ENCODE measurements at places on chromosomes 4 and X.

DNA sequence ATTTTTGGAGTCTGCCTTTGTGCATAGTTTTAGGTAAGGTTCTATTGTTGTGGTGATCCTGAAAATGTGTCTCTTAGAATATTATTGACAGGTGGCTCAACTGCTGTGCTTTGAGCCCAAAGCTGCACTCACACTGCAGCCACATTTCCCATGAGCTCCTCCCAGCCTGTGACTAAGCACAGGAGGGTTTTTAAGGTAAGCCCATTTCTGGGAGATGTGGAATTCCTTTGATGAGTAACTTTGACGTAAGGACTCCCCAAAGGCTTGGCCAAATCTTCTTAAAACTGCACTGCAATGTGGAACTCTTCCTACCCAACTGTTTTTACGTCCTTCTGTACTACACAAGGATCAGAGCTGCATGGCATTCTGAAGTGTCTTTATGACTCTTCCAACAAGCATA, 20.0 kb upstream of the TMPRSS11A start:
- no peak for DNase-seq

- no peak for DNase-seq
Observed at GRCh38 chr4:57430726-57431125, 320.5 kb upstream of the IGFBP7 start.

DNA sequence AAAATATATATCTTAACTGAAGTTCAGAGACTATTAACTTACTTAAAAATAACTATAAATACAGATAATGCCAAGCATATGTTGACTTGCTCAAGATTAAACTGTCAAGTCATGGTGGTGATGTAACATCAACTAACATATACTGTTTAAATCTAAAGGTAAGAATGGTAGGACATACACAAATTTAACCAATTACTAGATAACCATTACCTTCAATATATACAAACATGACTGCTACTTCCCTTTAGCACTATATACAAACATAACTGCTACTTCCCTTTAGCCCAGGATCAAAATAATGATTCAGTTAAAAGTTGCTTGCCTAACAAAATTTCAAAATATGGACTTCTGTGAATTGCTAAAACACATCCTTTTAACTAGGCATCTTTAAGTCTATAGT, 14.9 kb downstream of the HNRNPD start:
- DNase-seq = no peak

DNA sequence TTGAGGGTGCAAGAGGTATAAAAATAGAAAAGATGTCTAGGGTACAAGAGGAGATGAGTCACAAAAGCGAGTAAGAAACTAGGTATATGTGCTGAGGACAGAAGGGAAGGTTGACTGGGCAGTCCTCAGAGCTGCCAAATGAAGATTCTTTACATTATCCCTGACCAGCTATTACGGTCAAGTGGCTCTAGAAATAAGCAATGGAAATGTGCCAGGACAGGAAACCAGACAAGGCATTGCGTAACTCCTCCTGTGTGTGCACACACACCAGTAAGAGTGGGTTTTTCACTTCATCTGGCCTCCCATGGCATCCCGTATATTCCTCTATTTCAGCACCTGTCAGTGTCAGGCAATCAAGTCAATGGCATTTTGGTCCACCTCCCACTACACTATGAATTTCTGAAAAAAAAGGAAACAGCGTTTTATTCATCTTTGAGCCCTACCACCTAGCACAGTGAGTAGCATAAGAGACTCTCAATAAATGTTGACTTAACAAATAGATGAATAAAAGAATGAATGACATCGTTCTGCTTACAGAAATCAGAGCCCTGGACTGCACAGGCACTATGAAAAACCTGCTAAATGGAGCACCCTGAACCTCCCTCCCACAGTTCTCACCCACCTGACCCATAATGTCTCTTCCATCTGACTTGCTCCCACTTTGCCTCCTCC, 62.6 kb upstream of the KLF3 start:
- no peak for DNase-seq

DNA sequence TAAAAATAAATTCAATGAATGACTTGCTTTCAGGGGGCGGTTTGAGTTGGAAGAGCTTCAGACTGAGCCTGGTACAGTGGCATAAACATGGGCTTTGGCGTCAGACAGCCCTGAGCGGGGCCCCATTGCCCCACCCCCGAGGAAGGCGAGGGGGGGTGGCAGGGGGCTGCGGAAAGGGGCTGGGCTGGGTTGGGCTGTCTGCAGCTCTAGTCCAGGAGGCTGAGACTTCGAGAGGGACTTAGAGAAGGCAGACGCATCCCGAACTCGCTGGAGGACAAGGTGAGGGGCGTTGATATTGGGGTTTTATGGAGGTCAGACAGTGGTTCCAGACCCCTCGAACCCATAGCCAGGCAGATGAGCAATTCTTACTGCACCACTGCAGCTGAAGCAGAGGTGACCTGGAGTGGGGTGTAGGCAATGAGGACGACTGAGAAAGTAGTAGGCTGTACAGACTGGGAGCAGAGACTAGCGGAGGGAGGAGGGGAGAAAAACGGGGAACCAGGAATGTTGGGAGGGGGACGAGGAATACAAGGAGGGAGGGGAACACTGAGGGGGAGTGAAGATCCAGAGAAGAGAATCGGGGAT, at the start of gene MAGED2:
MAGED2 (plus strand) TSS at position 222 of the 585 bp plus-strand sequence. CDS start 1,587 bp downstream, outside the sequence.
- DNase-seq = peak; percentile 26

All from mesendoderm (in vitro differentiated cells).